ENCODE measurements at places on chromosomes 3 and 15.

DNA sequence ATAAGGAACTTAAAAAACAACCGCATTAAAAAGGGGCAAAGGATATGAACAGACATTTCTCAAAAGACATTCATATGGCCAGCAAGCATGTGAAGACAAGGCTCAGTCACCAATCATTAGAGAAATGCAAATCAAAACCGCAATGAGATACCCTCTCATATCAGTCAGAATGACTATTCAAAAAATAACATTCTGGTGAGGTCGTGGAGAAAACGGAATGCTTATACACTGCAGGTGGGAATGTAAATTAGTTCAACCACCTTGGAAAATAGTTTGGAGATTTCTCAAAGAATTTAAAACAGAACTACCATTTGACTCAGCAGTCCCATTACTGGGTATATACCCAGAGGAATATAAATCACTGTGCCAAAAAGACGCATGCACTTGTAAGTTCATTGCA is 496.6 kb upstream of the SGO1 start:
- DNase-seq = no peak

GRCh38 chr3:197490098-197491058 is 65.4 kb downstream of the BDH1 start:
- DNase-seq = no peak

- DNase-seq = no peak
Measured at GRCh38 chr3:142888099-142888480, 793 bp downstream of the PCOLCE2 start.

DNA sequence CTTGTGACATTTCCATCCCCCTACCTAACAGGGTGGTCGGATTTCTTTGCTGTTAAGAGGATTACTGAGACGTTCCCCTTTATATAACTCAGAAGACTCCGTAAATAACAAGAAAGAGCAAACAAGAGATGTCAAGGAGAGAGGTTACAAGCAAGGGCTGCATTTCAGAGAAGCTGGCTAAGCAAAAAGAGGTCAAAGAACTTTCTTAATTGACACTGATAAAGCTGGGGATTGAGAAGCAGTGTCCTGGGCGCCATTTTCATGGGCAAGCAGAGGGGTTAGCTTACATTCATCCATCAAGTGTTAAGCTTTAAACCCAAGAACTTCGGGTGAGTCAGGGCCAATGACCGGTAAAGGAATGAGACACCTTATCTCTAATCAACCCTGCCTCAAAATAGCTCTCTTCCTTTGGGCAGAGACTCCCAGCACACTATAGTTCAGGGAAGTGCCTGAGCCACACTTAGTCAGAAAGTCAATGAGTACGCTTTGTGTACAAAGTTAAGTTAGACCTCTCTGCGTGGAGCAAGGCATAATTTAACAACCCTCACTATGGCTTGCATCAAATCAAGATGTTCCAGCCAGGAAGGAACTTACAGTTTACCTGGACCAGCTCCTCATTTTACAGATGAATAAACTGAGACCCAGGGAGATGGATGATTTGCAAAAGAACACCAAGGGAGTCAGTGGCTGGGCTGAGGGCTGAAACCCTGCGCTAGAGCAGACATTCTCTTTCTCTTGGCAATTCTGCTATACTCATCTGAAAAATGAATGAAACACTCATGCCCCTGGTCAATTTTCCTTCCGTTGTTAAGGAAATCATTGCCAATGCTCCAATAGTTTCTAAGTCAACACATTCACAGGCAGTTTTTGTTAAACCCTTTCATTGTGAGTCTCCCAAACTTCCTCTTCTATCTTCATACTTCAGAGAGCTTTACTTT is 44.6 kb downstream of the CCNL1 start:
- no peak for DNase-seq

GRCh38 chr3:194333981-194334320 is 17.2 kb downstream of the CPN2 start:
- no peak for DNase-seq

- no peak for DNase-seq
Measured at GRCh38 chr3:24661175-24661584, 166.5 kb upstream of the THRB start.

GRCh38 chr15:98958076-98958475 is 49.5 kb downstream of the PGPEP1L start:
- DNase-seq = no peak

DNA sequence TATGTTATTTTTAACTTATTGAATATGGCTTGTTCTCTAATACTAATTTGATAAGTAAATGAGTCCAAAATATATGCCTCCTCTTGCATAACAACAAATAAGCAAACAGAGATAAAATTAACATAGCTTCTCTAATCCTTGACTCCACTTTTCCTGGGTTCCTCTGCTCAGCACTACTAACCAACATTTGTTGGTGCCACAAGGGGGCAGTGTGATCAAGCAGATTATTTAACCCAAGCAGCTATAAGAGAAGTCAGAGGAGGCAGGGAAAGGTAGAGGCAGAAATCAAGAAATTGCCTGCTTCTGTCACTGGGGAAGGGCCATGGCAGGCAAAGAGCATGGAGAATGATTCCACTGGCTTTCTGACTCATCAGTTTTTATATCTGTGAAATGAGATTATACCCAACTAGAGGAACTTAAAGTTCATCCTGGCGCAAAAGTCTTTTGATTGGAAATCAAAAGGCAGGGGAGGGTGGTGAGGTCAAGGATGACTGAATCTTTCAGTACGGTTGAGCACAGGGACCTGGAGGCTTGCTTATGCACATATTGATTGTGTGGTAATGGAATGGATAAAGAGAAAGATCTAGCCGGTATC is 152.2 kb downstream of the IGSF11 start:
- peak; percentile 39 for DNase-seq

DNA sequence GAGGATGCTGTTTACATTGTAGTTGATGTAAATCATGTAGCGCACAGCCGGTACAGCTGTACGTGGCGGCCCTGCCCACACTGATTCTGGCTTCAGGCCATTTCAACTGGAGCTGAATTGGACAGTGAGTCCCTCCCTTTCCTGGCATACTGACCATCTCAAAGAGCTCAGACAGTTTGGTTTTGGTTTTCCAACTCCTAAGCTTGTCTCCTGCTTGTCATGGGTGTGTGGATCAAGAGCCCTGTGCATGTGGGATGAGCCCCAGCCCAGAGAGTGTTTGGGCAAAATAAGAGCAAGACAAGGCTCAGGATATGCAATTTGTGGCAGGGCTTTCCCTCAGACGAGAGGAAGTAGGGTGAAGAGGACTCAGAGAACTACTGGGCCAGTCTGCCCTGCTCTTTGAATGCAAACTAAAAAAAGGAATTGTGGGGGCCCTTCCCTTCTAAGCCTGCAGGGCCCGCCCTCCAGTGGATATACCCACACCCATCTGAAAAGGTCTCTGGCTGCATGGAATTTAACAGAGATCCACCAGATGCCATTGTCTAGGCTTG is 13.3 kb downstream of the ITGA11 start:
- no peak for DNase-seq

- no peak for DNase-seq
Measured at GRCh38 chr3:123723070-123723469, 138.2 kb upstream of the HACD2 start.

- peak; percentile 83 for DNase-seq
Measured at GRCh38 chr3:187130346-187131066, 8.8 kb downstream of the RPL39L start.

GRCh38 chr3:58064923-58065638 is 56.9 kb downstream of the FLNB start:
- DNase-seq = no peak

GRCh38 chr3:127053026-127053425 is 70.1 kb downstream of the PLXNA1 start:
- DNase-seq = no peak

GRCh38 chr3:71994906-71995305 is 210.0 kb upstream of the PROK2 start:
- no peak for DNase-seq

- no peak for DNase-seq
Measured at GRCh38 chr3:141352262-141352984, 15.9 kb upstream of the ZBTB38 start.

- DNase-seq = no peak
Measured at GRCh38 chr15:68558318-68559305, 20.2 kb upstream of the CORO2B start.

- DNase-seq = no peak
Measured at GRCh38 chr15:74403991-74404563, 29.7 kb downstream of the SEMA7A start.

- DNase-seq = no peak
Measured at GRCh38 chr3:52521881-52522650, 11.6 kb downstream of the NT5DC2 start.

DNA sequence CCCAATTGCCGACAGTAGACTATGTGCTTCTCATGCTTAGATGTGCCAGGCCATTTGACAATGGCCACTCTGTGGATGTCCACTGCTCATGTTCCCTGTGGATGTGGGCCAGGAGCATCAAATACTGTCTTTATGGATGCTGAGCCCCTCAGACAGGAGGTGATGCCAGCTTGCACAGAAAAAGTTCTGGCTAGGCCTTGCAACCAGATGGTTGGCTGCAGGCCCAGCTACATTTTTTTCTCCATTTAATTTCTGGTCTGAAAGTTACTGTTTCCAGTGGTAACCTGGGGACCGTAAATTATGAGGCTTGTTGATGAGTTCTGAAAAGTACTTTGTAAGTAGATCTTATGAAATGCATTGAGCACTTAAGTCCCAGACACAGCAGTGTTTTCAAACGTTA is 228.5 kb downstream of the CHL1 start:
- DNase-seq = no peak

- DNase-seq = no peak
Measured at GRCh38 chr3:189941679-189942078, 179.0 kb downstream of the P3H2 start.

DNA sequence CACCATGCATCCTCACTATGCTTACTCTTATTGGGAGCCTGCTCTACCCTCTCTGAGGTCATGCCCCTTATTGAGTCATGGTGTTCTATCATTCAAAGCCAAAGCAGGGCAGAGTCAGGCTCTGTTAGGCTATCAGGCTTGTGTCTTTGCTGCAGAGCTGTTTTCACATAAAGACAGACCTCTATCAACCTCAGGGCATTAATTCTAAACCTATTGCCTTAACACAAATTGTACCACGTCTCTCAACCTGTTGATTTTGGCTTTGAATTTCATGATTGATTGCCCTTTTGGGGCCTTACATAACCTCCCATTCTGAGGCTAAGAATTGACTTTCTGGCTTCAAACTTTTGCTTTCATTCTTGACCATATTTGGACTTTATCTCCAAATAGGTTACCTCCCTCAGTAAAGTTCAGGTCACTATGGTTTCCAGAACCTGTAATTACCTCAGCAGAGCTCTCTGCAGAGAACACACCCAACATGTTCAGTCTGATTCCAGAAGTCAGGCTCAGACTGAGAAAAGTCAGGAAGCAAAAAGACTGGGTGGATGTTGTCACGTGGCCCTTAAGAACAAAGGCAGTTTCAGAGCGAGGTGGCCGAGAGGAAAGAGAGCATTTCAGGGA is 221.4 kb upstream of the NANOGP8 start:
- DNase-seq = no peak

- DNase-seq = no peak
Measured at GRCh38 chr3:184582646-184583577, 21.3 kb downstream of the EPHB3 start.

DNA sequence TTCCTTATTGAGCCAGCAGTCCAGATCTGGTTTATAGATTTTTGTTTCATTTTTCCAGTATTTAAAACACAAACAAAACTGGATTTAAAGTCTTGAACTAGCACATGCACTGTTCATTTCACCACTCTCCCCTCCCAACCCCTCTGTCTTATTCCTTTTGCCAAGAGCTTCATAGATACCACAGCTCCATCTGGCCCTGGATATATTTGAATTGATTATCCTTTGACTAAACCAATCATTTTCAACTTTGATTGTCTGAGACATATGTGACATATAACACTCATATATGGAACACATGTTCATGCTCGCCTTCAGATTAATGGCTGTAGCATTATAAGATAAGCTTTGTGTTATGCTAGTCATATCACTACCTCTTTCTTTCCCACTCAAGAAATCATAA is 376.6 kb upstream of the NAALADL2 start:
- DNase-seq = no peak

GRCh38 chr3:5800965-5801364 is 613.5 kb downstream of the EDEM1 start:
- DNase-seq = no peak

- DNase-seq = no peak
Measured at GRCh38 chr15:64653757-64654156, 121.6 kb downstream of the RBPMS2 start.

GRCh38 chr3:114892880-114893279 is 254.2 kb downstream of the ZBTB20 start:
- DNase-seq = no peak

DNA sequence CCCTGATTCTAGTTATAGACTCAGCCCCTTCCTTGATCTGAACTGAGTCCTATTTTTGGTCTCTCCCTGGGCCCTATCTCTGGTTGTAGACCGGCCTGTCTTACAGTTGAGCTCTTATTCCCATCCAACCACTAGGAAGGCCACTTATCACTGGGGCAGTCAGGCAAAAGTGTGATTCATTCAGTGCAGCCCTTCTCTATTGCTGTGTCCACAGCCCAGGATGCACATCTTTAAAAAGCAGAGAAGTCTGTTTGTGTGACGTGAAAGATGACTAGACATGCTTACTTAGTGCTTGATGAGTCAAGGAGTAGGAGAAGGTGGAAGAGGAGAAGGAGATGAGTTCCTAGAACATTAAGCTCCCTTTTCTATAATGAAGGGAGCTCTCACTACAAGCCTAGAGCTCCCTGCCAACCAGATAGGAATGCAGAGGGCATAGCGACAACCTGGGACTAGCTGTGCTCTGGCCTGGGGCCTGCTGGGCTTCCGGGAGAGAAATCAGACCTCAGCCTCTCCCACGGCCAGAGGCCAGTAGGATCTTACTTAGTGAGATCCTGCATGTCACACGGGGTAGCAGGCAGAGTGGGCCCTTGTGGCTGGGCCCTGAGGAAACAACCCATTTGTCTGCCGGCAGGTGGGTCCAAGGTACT is 25.7 kb downstream of the INSYN1 start:
- no peak for DNase-seq

- DNase-seq = no peak
Measured at GRCh38 chr3:137471130-137471529, 293.0 kb upstream of the SOX14 start.

GRCh38 chr3:73523661-73524060 is 101.1 kb downstream of the PDZRN3 start:
- DNase-seq = no peak

Data from immature natural killer cell (primary cell).